Stimulated activated CD4-positive, alpha-beta T cell treated with anti-CD3 and anti-CD28 coated beads, Interleukin-2, amount 100 ng/mL, for 24 hours (primary cell): ENCODE measurements at places on chromosomes 1 and 21.

DNA sequence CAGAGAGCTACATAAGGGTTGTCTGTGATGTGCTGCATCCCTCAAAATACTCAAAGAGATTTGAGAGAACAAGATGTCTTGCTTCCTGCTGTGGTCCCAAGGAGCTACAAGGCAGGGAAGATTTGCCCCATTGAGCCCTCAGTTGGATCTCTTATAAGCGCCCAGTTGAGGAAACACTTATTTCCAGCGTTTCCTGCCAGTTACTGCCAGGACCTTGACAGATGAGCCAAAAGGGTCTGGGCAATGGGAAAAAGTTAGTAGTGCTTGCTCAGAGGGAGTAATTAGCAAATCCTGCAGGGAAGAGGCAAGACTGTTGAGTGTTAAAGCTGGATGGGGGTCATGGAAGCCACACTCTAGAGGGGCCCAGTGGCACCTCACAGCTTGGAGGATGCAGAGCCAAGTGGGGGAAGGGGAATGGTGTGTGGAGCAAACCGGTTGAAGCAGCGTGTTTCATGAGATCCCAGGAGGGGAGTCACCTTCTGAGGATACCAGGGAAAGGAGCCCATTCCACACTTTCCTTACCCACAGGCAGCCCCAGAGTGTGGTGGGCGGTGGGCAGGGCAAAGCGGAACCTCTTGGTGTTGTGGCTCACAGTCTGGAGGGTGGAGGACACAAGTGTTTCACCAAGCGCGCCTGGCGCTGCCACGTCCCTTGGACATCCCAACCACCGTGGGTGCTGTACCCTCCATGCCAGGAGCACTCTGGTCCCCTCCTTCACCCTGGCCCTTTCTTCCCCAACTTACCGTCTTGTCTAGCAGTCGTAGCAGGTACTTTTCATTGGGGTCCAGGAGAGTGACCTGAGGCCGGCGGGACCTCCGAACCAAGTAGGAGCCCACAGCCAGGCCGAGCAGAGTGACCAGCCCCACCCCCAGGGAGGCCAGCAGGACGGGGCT lies 805 bp downstream of the CYB5R1 start:
- peak; percentile 21 for DNase-seq

- no peak for DNase-seq
These were observed 40.8 kb downstream of the BCAR3 start for GRCh38 chr1:93640656-93641440.

- DNase-seq, result no peak
These were observed 69.8 kb downstream of the TBX15 start for GRCh38 chr1:118918230-118918939.

DNA sequence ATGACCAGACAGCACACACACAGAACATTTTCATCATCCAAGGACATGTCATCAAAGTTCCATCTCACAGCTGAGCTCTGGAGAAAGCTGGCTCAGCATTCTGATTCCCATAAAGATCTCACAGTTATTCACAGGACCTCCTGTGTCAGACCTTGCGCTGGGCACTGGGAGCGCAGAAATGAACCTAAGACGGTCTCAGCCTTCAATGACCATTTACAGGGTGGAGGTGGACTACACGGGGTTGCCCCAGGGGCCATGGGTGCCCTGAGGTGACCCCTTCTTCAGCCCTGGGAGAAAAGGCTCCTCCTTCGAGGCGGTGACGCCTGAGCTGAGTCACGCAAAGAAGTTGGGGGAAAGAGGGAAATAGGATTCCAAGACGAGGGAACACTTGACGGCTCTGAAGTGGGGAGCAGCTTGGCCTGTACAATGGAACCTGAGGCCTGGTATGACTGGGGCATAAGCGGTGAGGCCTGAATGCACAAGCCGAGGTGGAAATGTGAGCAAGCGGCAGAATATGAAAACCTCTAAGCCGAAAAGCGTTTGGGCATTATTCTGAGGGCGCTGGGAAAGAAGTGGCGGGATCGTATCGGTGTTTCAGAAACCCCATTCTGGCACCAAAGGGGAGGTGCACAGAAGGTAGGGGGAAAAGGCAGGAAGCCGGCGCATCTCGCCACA lies 797 bp downstream of the CC2D1B start:
- DNase-seq, result peak; percentile 28

DNA sequence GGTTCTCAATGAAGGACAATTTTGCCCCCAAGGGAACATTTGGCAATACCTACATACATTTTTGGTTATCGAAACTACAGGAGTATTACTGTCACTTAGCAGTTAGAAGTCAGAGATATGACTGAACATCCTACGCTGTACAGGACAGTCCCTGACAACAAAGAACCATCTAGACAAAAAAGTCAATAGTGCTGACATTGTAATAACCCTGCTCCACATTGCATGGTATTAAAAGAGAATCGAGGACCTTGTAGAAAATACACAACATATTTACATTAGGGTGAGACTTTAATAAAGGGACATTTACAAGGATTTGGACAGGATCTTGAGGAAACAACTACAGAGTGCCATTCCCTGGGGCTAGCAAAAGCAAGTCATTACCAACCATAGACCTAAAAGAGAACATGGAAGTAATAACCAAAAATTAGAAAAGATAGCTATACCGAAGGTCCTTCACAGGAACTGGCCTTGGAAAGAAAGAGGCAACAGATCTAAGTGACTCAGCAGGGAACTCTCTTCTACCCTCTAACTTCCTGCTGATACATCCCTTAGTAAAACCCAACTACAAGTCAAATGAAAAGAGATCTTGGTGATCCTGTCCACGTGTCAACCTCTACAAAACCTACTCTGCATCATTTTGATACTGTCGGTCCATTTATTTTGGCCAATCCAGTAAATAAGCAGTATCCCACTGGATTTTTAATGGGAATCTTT lies 40.2 kb downstream of the ANGPTL3 start:
- DNase-seq, result no peak

DNA sequence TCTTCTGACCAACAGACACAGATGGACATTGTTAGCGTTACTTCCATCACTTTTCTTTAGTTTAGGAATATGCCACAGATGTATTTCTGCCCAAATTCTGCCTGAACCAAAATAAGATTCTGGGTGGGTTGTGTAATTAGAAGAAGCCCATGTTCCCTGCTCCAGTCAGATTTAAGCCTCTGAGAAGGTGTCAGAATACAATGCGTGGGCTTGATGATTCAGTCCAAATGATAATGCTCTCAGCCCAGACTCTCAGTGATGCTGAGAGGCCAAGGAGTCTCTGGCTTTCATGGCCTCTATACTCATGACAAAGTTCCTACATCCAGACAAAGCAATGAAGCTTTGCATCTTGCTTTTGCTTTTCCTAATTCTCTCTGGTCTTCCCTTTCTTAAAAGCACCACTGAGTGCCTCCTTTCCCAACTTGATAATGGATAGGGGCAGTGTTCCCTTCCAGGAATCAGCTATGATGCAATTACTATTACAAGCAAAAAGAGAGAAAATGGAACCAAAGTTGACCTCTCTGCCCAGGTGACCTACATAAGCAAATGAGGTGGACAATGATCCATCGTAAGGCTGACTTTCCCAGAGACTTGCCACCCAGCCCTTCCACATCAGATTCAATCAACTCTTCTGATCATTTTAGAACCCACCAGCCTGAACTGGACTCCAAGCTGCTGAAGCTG lies 8.8 kb downstream of the SEC16B start:
- DNase-seq, result no peak

GRCh38 chr1:113542221-113542701 lies 151.9 kb downstream of the MAGI3 start:
- no peak for DNase-seq

DNA sequence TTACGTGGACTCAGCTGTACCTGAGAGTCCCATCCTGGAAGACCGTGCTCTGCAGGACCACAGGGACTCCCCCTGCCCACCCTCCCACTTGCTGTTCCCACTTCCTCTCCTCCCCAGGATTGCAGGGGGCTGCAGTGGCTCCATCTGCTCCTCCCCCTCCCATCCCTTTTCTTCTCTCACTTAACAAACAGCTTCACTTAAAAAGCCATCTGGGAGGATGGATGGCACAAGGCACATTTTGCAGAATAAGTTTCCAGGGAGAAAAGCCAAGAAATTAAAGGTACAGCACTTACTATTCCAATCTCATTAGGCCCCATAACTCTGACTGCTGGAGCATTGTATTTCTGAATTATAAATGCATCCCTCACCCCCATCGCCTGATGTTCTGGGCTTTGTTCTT lies 458.7 kb downstream of the PTPRU start:
- DNase-seq, result no peak

- DNase-seq, result no peak
These were observed 2.3 kb upstream of the MOB3C start for GRCh38 chr1:46618754-46619415.

DNA sequence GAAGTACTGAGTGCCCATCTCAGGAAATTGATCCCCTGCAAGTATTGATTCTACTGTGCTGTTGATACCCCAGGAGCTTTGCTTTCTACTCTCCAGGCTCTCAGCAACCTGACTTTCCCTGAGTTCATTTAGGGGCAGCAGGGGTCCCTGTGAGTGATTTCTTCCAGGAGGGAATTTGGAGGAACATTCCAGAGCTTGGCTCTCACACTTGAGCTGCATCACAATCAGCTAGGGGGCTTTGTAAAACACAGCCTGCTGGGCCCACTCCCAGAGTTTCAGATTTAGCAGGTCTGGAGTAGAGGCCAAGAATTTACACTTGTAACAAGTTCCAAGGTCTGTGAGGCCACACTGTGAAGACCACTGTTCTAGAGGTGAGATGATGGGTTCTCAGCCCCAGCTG lies 16.1 kb upstream of the ACTL8 start:
- DNase-seq, result no peak

DNA sequence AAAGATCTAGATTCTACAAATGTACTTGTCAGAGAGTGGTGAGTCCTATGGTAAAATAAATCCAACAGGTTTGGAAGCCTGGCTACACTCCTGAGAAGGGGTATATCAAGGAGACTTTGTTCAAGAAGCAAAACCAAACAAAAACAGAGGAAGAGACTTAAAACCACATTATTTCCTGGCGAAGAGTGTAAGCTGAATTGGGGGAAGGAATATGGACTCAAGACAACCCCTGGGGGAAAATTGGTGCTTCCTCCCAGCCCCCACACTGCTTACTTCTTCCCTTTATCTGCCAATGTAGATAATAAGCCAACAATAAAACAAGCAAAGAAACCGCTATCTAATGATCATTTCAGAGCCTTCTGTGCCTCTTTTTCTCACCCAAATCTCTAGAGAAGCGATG lies 48.4 kb upstream of the ZBTB18 start:
- DNase-seq, result no peak

DNA sequence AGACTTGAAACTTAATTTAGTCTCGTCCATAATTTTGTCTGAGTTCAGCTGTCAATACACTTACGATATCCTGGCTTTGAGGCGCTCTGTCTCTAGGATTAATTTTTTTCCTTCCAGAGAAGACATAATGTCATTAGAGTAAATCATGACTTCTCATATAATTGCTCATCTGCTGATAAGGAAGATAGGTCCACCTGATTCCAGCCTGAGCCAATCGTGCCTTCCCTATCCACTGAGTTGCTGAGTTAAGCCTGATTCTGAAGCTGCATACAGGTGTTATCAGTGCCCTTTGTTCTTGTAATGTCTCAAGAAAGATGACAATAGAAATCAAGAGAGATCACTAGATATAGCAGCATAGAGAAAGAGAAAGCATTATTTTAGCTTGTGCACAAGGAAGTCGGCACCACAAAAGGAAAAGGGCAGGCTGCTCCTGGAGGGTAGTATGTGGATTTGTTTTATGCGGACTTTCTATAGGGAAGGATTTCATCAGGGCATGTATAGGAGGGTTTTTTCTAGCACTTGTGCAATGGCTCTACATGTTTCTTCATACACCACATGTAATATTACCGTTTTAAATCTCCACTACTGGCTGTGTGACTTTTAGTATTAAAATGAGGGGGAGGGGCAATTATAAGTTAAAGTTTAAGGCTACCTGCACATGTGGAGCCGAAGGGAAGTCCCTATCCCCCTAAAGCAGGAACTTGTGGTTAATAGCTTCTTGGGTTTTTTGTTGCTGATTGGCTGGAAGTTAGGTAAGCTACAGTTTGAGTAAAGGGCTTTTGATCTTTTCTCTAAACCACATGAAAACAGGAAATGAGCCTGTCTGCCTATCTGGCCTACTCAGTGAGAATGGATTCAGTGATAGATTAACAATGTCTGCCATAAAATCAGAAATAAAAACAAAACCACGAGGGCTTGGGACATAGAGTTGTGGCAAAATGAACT lies 133.4 kb downstream of the PLPPR5 start:
- DNase-seq, result peak; percentile 29

GRCh38 chr1:12232221-12232620 lies 2.4 kb downstream of the VPS13D start:
- DNase-seq, result no peak

DNA sequence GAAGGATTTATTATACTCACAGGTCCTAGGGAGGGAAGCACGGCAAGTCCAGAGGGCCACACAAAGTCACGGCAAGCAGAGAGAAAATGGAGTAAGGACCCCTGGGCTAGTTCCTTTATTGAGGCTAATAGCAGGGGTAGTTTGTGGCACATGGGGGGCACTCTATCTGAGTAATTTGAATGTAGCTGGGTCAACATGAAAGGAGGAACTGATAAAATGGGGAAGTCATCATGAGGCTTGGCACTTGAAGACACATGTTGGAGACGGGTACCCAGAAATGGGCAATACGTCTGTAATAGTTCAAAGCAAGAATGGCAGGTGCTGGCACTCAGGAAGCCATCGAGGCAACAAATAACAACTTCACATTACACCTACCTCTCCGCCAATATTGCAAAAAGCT lies 1136.4 kb downstream of the MRPL39 start:
- no peak for DNase-seq

GRCh38 chr1:200079232-200079940 lies 51.9 kb downstream of the NR5A2 start:
- no peak for DNase-seq

DNA sequence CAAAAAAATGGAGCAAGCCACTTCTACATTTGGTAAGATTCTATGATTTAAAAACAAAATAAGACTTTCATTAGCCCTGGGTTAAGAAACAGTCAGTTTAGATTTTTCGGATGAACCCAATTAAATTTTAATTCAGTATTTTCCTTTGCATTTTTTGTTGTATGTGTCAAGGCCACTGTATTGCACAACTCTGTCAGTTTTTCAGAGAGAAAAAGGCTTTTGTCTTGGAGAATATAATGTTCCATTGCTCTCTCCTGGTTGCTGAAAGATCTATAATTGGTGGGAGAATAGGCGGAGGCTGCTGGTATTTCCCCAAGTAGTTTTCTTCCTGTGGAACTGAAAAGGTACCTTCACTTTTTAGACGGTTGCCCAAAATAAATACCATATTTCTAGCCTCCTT lies 84.6 kb downstream of the NEGR1 start:
- no peak for DNase-seq

GRCh38 chr1:96145492-96145891 lies 576.1 kb upstream of the PTBP2 start:
- DNase-seq, result no peak

GRCh38 chr21:31158789-31159581 lies 120.7 kb upstream of the KRTAP19-8 start:
- DNase-seq, result no peak
